ENCODE measurements at places on chromosomes 6 and 20.

GRCh38 chr6:156513504-156513903 is 263.7 kb upstream of the ARID1B start:
- no peak for DNase-seq

GRCh38 chr6:20939161-20939775 is 405.0 kb downstream of the CDKAL1 start:
- no peak for DNase-seq

- no peak for DNase-seq
Observed at GRCh38 chr6:68160348-68160747, 474.7 kb upstream of the ADGRB3 start.

DNA sequence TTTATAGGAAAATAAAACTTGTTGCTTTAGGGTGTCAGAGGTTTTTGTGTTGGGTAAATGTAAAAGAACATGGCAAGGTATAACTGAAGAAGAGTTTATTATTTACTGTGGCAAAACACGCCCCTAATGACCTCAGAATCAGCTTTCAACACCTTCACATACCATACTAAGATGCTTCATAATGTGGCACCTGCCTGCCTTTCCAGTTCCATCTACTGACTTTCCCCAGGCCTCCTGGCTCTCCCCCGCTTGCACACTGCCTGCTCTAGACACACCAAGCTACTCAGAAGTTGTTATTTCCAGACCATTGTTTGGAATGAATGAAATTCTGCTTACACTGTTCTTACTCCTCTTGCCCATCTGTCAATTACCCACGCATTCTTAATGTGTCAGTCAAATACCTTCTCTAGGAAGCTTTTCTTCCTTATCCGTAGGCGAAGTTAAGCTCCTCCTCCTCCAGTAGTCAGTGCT is 1.8 kb downstream of the TIAM2 start:
- DNase-seq: no peak

GRCh38 chr6:55299286-55299985 is 27.8 kb upstream of the GFRAL start:
- DNase-seq: peak; percentile 37

- DNase-seq: no peak
Observed at GRCh38 chr6:17714879-17715851, 8.4 kb upstream of the NUP153 start.

DNA sequence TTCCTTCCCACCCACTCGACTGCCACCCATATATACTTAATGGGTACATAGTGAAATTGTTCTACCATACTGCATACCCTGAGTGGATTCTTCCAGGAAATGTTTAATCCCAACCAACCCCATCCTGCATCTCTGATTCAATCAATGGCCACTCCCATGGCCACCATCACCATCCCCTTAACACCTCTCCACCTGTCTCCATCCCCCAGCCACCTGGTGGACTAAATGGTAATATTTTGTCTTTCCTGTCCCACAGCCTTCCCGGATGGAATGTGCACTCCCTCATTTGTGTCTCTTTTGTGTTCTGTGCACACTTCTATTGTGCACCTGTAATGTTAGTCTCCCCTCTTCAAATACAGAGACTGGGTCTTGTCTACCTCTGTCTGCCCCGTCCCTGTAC is 259.9 kb downstream of the ALDH8A1 start:
- no peak for DNase-seq

Measured in femur (tissue), 1 donor.